ENCODE measurements at places on chromosomes 11 and 22. TPM values are rescaled to one million over a fixed set of nuclear protein-coding genes. Genes with fewer than 3 reads are reported as not detected.

The ASRGL1 gene
- 2.4 TPM for total RNA-seq

DNA sequence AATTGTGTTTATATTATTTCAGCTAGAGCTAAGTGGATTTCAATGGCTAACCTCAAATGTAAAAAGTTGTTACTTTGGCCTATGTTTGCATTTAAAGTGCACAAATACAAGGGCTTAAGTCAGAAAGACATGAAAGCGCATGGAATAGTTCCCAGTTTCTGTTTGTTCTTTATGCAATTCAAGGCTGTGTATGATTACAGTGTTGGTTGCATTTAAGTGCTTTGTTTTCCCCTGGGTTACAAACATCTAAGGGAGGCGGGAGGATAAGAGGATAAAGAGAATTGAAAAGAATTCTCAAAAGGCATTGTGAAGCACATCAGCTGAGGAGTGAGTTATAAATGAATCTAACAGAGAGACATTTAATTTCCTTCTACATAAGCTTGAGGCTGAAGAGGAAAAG is 453.4 kb downstream of the NTM start:
- DNase-seq, result no peak

The RAB6A gene
- 145 TPM for total RNA-seq

GRCh38 chr11:102683277-102683676 is 22.3 kb downstream of the MMP27 start:
- DNase-seq, result no peak

The HBG2 gene
- total RNA-seq, result not detected

The ARHGEF12 gene
- 118 TPM for total RNA-seq

GRCh38 chr11:16920559-16920958 is 93.7 kb downstream of the PLEKHA7 start:
- no peak for DNase-seq

GRCh38 chr22:24421428-24421931 is 5.9 kb upstream of the ADORA2A start:
- DNase-seq, result no peak

DNA sequence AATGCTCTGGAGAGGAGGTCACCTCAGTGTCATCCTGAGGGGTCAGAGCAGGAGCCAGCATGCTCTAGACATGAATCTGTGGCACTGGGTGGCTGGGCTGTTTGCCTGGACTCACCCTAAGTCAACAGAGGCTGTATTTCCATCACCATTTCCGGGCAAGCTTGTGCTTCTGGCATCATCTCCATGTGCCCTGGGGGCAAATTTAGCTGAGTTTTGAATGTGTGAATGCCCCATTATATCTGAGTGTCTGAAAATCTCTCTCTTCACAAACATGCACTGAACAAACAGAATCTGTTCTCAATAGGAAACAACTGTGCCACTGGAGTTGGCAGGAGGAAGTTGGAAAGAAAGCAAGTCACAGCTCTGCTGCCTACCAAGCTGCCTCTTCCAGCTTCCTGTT is 356.2 kb downstream of the GRM5 start:
- DNase-seq, result no peak

- no peak for DNase-seq
These were observed 14.8 kb upstream of the TSPAN18 start for GRCh38 chr11:44711787-44712608.

- DNase-seq, result no peak
These were observed 51.3 kb upstream of the FLI1 start for GRCh38 chr11:128642571-128642970.

GRCh38 chr11:13152736-13153541 is 124.7 kb upstream of the BMAL1 start:
- DNase-seq, result no peak

DNA sequence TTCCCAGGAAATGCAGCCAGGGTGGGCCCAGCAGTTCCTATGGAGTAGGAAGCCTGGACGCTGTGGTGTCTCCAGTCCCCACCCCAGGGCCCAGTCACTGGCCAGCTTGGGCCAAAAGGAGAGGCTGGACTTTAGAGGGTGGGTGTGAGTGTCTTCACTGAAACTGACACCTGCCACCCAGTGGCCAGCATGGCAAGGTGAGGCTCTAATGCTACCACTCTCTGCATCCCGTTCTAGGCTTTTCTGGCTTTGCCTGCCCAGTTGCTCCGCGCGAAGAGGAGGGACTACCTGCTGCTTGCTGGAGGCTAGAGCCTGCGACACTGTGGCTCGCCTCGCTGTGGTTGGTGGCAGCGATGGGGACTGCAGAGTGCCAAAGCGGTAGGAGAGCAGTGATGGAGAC is 35.4 kb downstream of the C22orf42 start:
- peak; percentile 80 for DNase-seq

GRCh38 chr11:64868904-64869570 is 9.4 kb downstream of the EHD1 start:
- DNase-seq, result no peak

The SLC16A8 gene
- total RNA-seq, result not detected

DNA sequence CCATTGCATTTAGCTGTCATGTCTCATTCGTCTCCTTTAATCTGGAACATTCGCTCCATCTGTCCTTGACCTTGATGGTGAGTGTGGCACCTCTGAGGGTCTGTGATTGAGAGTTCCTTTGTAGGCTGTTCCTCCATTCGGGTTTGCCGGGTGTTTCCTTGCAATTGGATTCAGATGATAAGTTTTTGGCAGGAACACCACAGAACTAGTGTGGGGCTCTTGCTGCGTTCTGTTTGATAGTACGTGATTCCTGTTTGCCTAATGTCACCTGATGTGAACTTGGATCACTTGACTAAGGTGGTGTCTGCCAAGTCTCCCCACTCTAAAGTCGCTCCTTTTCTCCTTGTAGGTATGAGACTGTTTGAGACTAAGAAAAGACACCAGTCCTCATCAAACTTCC is 109.7 kb upstream of the TMEM45B start:
- peak; percentile 49 for DNase-seq

DNA sequence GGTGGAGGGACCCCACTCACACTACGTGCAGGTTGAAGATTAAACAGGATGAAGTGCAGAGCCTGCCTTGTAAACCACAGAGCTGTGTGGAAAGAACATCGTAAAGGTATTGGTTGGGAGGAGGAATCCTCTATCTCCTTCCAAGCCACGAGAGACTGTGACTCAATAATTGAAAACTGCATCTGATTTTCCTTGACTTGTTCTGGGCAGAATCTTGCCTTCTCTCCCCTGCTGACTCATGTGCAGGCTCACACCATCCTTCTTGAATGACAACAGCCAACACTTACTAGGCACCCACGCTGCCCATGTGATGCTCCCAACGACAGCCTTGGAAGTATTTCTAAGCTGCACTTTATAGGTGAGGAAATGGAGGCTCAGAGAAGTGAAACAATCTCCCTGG is 563.0 kb downstream of the MIAT start:
- DNase-seq, result no peak
